ENCODE measurements at places on chromosomes 13 and 19.
A peak's percentile ranks its signal among the peaks of the same experiment; 100 is the strongest.

GRCh38 chr19:1251330-1252220, 3.2 kb downstream of the MIDN start:
- peak; percentile 59 for DNase-seq

DNA sequence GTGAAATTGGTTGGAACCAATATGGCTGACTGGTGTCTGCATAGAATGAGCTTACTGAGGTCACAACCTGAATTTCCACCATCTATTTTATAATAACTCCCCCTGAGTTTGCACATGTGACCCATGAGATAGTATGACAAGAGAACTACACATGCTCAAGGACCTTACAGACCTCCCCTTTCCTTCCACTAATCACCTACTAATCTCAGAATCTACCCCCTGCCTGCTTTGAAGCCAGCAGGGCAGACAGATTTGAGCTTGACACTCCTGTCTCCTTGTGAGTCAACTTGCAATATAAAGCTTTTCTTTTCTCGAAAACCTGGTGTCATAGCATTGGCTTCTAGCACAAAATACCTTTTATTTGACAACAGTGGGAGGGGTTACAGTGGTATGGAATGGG, 248.4 kb downstream of the RFC3 start:
- no peak for DNase-seq

DNA sequence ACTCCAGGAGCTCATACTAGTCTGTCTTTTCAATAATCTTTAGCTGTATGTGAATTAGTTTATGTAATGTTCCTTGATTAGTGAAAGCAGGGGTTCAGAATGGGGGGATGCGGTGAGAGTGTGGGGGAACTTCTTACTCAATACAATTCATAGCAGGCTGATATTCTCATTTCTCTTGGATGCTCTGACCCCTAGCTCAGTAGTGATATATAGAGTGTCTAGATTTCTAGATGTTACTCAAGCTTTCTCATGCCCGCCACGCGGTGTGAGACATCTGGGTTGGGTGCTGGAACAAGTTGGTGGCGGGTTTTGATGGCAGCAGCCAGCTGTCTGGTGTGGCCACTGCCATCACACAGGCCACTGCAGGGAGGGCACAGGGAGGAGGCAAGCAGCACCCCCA, 39.3 kb upstream of the FLT1 start:
- DNase-seq: no peak

DNA sequence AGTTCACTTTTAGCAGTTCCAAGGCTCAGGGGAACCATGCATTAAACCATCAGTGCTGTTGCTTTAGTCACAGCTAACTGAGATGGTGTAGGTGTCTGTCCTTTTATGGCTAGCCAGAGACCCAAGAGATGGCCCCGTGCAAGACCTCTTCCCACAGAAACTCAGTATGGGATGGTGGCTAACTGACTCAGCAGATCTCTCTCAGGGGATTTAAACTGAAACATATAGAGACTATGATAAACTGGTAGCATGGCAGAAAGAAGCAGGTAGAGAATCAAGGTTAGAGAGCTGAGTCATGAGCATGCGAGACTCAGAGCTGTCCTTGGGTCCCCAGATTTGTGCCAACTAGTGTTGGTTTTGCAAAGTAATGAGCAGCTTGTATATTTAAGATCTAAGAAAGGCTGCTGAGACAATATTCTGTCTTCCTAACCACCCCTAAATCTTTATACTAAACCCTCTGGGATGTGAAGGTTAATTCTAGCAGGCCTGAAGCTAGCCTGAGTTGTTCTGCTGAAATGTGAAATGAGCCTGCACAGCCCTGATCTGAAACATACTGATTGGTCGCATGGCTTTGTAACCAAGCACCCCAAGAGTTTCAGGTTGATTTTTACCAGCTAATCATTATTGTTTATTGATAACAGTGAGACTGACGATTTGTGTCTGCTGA, 6.5 kb upstream of the SCEL start:
- no peak for DNase-seq

DNA sequence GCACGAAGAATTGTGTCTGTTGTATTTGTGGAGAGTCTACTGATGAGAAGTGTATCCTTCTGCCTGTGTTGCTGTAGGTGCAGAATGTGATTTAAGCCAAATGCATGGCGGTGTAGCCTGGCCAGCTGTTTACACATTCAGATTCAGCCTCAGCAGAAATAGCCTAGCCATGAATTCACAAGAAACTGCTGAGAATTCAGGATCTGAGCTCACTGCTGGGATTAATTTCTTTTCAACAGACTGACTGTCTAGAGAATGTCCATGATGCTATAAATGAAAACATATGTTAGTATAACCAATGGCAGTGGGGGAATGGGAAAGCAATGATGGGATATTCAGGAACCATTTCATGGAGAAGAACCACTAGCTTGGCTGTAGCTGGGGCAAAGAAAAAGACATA, 77.4 kb upstream of the RNF113B start:
- no peak for DNase-seq

DNA sequence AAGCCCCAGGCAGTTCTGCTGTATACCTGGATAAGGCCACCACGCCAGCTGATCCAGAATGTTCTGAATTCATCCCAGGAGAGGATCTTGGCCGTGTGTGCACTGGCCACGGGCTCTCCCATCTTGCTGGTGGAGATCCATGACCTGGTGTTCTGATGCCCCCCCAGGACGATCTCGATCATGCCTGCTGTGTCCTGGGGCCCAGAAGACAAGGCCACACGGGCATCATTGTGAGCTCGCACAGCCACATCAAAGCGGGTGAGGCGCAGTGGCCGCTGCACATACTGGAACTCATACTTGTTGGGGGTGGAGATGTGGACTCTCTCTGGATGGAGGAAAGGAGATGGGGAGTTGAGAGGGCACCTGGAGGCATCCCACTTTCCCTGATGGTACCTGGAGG, 40.1 kb downstream of the F2RL3 start:
- no peak for DNase-seq

DNA sequence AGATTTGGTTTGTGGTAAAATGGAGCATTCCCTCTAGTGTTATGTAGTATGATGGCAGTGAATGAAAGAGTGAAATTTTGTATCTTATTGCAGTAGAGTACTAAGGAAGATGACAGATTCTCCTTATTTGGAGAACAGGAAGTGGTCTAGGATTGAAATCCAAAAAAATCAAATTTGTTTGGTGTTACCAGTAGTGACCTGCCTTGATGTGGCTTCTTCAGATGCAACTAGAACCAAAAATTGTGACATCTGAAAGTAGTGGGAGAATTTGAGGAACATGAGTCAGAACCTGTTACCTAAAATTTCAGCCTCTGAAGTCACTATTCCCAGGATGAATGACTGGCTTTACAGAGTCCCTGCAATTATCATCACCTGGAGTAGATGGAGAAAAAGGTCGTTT, 165.9 kb downstream of the KLF5 start:
- DNase-seq: no peak

GRCh38 chr13:25887962-25888655, 163.7 kb downstream of the SHISA2 start:
- DNase-seq: no peak

- no peak for DNase-seq
These were observed 728.9 kb upstream of the ARGLU1 start for GRCh38 chr13:107296804-107297203.

GRCh38 chr13:45240143-45240542, 39.3 kb upstream of the KCTD4 start:
- no peak for DNase-seq

GRCh38 chr13:30037306-30037705, 186.9 kb upstream of the UBL3 start:
- no peak for DNase-seq

GRCh38 chr19:49160450-49161189, 3.0 kb downstream of the TRPM4 start:
- no peak for DNase-seq

DNA sequence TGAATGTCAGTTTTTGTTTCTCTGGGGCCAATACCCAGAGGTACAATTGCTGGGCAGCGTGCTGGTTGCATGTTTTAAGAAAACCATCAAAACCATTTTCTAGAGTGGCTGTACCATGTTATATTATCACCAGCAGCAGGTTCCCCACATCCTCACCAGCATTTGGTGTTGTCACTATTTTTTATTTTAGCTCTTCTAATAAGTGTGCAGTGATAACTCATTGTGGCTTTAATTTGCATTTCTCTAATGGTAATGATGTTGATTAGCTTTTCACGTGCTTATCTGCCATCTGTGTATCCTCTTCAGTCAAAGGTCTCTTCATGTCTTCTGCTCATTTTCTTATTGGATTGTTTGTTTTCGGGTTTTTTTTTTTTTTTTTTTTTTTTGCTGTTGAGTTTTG, 21.9 kb downstream of the PAK4 start:
- DNase-seq: no peak

- no peak for DNase-seq
These were observed 133.4 kb downstream of the FOXO1 start for GRCh38 chr13:40533072-40533471.

DNA sequence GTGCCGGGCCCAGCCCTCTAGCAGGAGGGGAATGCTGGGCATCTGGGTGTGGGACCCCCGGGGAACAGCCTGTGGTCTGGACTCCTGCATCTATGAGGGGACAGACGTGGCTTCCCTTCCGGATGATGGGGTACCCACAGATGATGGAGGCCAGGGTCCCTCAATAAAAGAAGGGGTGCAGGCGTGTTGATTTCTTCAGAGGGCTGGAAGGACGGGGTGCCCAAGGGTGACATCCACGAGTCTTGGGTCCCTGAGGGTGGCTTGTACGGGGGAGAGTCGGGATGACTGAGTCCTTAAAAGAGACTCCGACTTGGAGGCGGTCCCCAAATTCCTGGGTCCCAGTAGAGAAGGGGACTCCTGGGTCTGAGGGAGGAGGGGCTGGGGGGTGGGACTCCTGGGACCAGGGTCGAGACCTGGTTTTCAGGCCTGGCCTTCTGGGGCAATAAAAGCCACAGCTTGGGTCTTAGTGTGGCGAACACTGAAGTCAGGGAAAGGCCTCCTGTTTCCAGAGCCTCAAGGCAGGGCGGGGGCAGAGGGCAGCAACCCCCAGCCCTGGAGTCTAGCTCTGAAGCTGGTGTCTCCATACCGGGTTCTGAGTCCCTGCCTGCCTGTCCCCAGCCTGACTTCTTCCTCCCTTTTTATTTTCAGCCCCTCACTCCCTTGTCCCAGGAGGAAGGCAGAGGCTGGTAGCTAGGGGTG, 459 bp upstream of the GRIN2D start:
- DNase-seq: no peak

GRCh38 chr19:12983542-12984142, 11.6 kb upstream of the NFIX start:
- no peak for DNase-seq

- peak; percentile 56 for DNase-seq
These were observed 1.4 kb downstream of the PEG3 start for GRCh38 chr19:56838909-56839651.

- DNase-seq: no peak
These were observed 23.1 kb upstream of the CDC16 start for GRCh38 chr13:114211446-114212157.

DNA sequence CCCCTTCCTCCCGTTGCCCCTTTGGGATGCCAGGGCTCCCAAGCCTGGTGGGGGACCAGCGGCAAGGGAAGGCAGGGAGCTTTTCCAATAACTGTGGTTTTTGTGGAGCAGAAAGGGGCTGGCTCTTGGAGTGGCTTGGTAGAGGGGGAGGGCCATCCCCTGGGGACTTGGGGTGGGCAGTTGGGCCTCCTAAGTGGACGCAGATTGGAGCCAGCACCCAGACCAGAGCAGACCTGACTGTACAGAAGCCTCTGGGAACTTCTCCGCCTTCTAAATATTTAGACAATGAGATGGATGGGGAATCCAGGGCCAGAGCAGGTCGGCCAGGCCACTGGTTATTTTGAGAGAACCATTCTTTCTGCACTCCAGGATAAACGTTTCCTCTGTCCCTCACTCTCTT, 4.2 kb downstream of the PTGIR start:
- DNase-seq: no peak

GRCh38 chr19:15115762-15116615, 8.8 kb downstream of the SYDE1 start:
- no peak for DNase-seq

DNA sequence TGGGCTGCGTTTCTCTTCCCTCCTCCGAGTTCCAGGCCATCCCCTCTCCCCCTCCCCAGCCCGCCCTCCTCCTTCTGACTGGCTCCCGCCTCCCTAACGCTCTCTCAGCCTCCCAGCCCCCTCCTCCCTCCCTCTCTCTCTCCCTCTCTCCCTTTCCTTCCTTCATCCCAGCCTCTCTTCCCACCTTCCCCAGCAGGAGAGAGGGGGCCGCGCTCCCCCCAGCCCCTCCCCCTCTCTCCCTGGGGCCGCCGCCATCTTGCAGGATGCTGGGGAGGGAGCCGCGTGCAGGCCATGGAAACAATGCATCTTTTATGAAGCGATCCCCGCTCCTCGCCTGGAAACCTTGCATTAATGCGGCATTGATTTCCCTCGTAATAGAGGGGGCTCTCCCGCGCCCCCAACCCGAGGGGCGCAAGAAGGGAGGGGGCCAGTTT, 42.6 kb upstream of the ADGRL1 start:
- no peak for DNase-seq

DNA sequence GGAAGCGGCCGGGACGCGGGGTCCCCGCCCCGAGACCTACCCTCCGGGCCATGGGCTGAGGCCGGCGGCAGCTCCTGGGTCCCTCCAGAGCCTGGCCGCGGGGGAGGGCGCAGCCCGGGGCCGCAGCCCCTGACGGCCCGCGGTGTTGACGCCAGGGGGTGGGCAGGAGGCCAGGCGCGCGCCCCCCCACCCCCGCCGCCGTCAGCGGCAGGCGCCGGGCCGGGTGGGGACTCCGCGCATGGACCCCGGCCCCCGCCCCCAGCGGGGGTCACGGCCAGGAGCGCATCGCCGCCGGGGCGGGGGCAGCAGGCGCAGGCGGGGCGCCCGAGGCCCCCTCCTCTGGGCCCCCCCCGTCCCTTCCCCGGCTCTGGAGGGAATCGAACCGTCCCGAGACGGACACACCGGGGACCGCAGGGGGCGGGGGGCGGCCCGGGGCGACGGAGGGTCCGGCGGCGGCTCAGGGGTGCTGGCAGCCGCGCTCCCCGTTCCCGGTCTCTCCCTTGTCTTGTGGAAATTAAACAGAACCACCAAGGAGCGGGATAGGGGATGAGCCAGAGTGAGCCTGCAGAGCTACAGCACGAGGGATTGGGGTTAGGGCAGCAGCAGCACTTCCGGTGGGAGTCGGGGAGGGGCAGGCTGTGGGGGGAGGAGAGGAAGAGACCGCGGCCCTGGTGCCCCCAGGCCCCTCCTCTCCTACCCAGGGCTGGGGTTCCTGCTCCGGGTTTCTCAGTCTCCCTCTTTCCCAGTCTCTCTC, at the start of gene MEIS3:
TSS of gene MEIS3 (minus strand) at position 498 of the 754 bp plus-strand sequence. CDS start at position 52, 446 bp downstream.
- DNase-seq: no peak

Measured in esophagus squamous epithelium (tissue), 5 donors.